T-helper 17 cell (primary cell): ENCODE measurements at places on chromosomes 11 and 22. TPM values are rescaled to one million over a fixed set of nuclear protein-coding genes. Genes with fewer than 3 reads are reported as not detected.
A peak's percentile ranks its signal among the peaks of the same experiment; 100 is the strongest.

DNA sequence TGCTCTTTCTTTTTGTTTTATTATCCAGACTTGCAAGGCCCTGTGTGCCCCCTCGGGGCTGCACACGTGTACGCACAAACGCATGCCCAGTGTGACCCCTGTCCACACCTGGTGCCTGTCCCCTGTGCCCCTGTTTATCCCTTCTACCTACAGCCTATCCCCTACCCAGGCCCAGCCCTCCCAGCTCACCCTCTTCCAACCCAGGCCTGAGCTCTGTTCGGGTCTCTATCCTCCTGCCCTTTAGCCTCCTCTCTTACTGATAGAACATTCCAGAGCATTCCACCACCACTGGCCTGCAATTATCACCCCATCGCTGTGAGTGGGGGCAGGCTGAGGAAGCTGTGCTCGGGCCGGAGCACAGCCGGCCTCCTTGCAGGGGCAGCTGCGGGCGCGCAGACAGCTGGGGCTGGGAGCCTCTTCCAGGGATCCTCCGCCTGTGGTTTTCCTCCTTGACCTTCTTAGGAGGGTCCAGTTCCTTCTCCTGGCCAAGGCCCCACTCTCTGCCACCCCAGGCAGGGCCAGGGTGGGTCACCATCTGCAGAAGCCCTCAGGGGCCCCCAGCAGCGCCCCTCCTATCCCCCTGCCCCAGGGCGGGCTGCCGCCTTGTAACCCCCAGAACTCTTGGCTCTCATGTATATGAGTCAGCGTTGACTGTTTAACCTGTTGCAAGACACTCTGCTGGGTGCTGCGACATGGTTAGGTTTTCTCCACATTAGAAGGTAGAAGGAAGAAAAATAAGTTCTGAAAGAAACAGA is 41.8 kb upstream of the KCNQ1OT1 start:
- H3K27me3 ChIP-seq = no peaks in the 10 kb centered on the region
- peaks cover 6% of the 10 kb centered on the region for H3K4me1 ChIP-seq
- H3K4me3 ChIP-seq = no peak overlapping the region
- no peak for DNase-seq
- no peaks in the 10 kb centered on the region for H3K36me3 ChIP-seq
- no peak overlapping the region for H3K27ac ChIP-seq

- no peaks in the 10 kb centered on the region for H3K27me3 ChIP-seq
- no peak overlapping the region for H3K27ac ChIP-seq
- DNase-seq = no peak
- H3K4me1 ChIP-seq = peaks cover 6% of the 10 kb centered on the region
Measured at GRCh38 chr22:47102648-47103047, 340.2 kb downstream of the TBC1D22A start.

DNA sequence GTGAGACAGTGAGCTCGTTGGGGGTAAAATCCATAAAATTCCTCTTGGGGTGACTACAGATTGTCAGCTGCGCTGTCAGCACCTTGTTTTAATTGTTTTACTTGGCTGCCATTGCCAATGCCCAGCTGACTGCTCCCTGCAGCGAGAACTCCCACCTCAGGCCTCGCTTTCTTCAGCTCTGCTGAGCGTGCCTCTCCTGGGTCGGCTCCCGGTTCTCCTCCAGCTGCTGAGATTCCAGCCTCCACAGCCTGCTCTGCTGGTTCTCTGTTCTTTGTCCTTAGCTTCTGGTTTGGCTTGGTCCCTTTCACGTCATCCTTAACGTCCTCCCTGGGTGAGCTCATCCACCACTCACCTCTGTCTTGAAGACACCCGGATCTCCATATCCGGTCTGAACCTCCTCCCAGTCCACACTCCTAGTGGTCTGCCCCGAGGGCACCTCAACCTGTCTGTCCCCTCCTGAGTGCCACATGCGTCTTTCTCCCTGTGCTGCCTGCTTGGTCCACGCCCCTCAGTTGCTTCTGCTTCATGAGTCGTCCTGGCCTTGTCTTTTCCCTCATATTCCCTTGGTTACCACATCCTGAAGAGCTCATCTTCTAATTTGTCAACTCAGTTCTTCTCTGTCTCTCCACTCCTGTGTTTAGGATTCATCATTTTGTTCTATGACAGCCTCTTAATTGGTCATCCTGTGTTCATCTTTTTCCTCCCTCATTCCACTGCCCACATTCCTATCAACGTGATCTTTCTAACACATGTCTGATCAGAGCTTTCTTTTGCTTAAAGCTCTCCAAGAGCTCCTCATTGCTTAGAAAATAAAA is 35.6 kb downstream of the BMAL1 start:
- H3K27me3 ChIP-seq = no peaks in the 10 kb centered on the region
- peak overlapping the region; percentile 78 for H3K4me3 ChIP-seq
- H3K27ac ChIP-seq = peak overlapping the region; percentile 91
- H3K4me1 ChIP-seq = peaks cover 80% of the 10 kb centered on the region
- H3K36me3 ChIP-seq = peaks cover 23% of the 10 kb centered on the region
- no peak for DNase-seq

GRCh38 chr11:104772806-104773241 is 125.4 kb downstream of the CASP12 start:
- no peak for DNase-seq
- H3K4me1 ChIP-seq = peaks cover 12% of the 10 kb centered on the region
- no peak overlapping the region for H3K27ac ChIP-seq
- no peaks in the 10 kb centered on the region for H3K27me3 ChIP-seq
- no peaks in the 10 kb centered on the region for H3K36me3 ChIP-seq
- no peak overlapping the region for H3K4me3 ChIP-seq

Gene FOSL1
- 8.5 TPM for total RNA-seq

DNA sequence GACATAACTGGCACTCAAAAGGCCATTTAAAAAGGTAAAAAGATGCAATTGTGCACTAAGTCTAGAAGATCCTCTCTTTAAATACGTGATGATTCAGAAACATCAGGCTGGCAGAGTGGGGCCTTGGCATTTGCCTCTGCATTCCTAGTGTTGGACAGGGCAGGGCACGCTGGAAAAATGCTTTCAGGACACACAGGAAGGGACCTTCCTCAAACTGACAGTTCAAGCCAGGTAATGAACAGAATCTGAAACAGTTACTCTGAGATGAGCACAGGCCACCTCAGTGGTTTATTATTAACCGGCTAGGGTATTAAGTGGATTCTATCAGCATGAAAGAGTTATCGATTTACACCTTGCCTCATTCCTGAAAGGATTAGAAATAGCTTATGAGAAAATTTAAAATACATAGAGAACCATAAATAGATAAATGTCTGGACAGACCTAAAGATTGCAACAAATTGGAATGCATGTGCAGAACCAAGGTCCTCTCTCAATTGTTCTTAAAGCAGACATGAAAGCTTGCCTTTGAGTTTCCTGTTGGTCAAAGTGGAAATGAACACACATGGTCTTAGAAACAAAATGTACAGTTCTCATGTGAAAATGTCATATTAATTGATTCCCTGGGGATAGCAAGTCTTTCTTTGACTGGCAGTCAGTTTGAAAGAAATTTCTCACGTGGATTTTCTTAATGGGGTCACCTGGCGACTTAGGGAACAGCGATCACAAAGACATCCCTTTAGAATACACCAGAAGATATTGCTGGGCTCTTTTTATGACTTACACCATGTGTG is 21.5 kb upstream of the CSNK2A3 start:
- H3K27ac ChIP-seq = no peak overlapping the region
- peaks cover 40% of the 10 kb centered on the region for H3K27me3 ChIP-seq
- H3K4me3 ChIP-seq = no peak overlapping the region
- H3K4me1 ChIP-seq = no peaks in the 10 kb centered on the region
- no peak for DNase-seq
- no peaks in the 10 kb centered on the region for H3K36me3 ChIP-seq

DNA sequence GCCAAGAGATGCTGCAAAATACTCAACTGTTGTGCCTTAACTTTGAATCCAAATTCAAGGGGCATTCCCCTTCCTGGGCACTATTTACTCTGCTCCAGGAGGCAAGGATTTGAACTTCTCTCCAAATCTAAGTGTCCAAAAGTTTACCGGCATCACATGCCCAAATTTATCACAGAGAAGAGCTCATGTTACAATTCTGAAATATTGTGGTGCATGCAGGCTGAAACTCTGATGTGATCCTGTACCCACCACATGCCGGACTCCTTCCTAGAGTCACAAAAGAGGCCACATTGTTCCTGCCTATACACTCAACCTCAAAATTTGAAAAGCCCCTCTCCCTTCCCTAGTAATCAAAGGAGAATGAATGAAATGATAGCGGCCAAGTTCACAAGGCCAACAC is 1.3 kb downstream of the TRAF6 start:
- H3K27me3 ChIP-seq = no peaks in the 10 kb centered on the region
- no peak for DNase-seq
- peak overlapping the region; percentile 99 for H3K4me3 ChIP-seq

- H3K4me3 ChIP-seq = no peak overlapping the region
- peaks cover 22% of the 10 kb centered on the region for H3K4me1 ChIP-seq
- no peak overlapping the region for H3K27ac ChIP-seq
- peaks cover 4% of the 10 kb centered on the region for H3K36me3 ChIP-seq
- no peaks in the 10 kb centered on the region for H3K27me3 ChIP-seq
- DNase-seq = no peak
Measured at GRCh38 chr22:17960695-17961445, 63.5 kb downstream of the MICAL3 start.

Gene CBLIF
- not detected for total RNA-seq

DNA sequence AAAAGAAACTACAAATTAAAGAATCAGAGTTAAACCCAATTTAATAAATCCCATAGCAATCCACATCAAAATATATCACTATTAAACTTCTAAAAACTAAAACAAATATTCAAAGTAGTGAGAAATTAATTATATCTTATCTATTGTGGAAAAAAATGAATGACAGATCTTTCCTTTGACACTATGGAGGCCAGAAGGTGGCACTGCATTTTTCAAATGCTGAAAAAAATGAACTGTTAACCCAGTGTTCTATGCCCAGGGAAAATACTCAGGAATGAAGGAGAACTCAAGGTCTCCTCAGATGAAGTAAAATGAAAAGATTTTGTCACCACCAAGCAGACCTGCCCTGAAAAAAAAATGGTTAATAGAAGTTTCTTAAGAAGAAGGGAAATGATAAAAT is 27.7 kb downstream of the TYR start:
- no peaks in the 10 kb centered on the region for H3K4me1 ChIP-seq
- no peaks in the 10 kb centered on the region for H3K27me3 ChIP-seq
- DNase-seq = no peak
- H3K36me3 ChIP-seq = no peaks in the 10 kb centered on the region
- H3K4me3 ChIP-seq = no peak overlapping the region

Gene POU2AF3
- total RNA-seq = not detected

DNA sequence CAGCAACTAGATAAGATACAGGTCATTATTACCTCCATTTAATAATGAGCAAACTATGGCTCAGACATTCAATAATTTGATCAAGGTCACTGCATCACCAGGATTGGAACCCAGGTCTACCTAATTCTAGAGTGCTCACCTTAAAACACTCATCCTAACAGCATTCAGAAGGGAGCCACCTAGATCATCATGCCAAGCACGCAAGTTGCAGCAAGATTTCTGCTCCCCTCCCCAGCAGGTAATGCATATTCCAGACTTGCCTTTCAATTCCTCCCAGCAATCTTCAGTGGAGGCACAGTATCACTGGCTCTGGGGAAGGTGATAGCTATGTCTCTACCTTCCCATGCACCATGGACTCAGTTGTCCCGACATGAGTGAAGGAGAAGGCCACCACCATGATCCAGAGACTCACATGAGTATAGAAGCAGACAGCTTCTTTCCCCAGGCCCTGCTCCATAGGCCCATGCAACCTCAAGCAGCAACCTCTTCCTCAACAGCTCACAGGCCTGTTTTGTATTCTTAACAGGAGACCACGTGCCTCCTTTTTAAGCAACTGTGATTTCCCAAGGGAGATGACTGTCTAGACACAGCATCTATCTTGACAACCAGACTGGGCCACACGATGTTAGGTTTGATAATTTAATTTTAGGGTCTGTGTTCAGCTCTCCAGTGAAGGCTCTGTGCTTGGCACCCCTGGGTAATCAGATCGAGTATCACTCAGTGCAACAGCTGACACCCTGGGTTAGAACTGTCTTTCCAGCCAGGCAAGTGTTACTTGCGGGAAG is 36.4 kb downstream of the RAB30 start:
- peaks cover 17% of the 10 kb centered on the region for H3K4me1 ChIP-seq
- H3K4me3 ChIP-seq = no peak overlapping the region
- no peak overlapping the region for H3K27ac ChIP-seq
- DNase-seq = no peak
- H3K27me3 ChIP-seq = no peaks in the 10 kb centered on the region
- peaks cover 5% of the 10 kb centered on the region for H3K36me3 ChIP-seq
